ENCODE measurements at places on chromosomes 7 and 10. TPM values are rescaled to one million over a fixed set of nuclear protein-coding genes. Genes with fewer than 3 reads are reported as not detected.

Gene CHN2
- 22.7 TPM for polyA plus RNA-seq

Gene PARD3
- polyA plus RNA-seq, result 32.1 TPM

Gene PAX4
- polyA plus RNA-seq, result not detected

Gene BICC1
- polyA plus RNA-seq, result 5.9 TPM

Gene LRCH4
- 41.0 TPM for polyA plus RNA-seq

Gene MLXIPL
- polyA plus RNA-seq, result 2.9 TPM

Gene PTN
- polyA plus RNA-seq, result 1,534 TPM

Gene CHST15
- polyA plus RNA-seq, result 30.7 TPM

Gene PAOX
- 13.4 TPM for polyA plus RNA-seq

Gene GJD4
- polyA plus RNA-seq, result 0.29 TPM

Gene FGFR2
- 103 TPM for polyA plus RNA-seq

Gene SFRP4
- 24.4 TPM for polyA plus RNA-seq

Gene TRIM73
- 5.1 TPM for polyA plus RNA-seq

Gene CCL24
- not detected for polyA plus RNA-seq

Gene EGR2
- 2.2 TPM for polyA plus RNA-seq

Gene SBDS
- polyA plus RNA-seq, result 130 TPM

Gene TAS2R41
- polyA plus RNA-seq, result not detected

Gene CCDC136
- 220 TPM for polyA plus RNA-seq

Gene STEAP4
- 0.32 TPM for polyA plus RNA-seq

Gene GPR26
- polyA plus RNA-seq, result 6.9 TPM

Gene LIPK
- polyA plus RNA-seq, result not detected

Gene SFTPA1
- polyA plus RNA-seq, result not detected

Gene LIPJ
- 0.73 TPM for polyA plus RNA-seq

Gene SRRM3
- 47.0 TPM for polyA plus RNA-seq
